Stimulated activated CD4-positive, alpha-beta T cell treated with anti-CD3 and anti-CD28 coated beads, Interleukin-2, amount 100 ng/mL, for 48 hours (primary cell): ENCODE measurements at places on chromosomes 3 and 15.

DNA sequence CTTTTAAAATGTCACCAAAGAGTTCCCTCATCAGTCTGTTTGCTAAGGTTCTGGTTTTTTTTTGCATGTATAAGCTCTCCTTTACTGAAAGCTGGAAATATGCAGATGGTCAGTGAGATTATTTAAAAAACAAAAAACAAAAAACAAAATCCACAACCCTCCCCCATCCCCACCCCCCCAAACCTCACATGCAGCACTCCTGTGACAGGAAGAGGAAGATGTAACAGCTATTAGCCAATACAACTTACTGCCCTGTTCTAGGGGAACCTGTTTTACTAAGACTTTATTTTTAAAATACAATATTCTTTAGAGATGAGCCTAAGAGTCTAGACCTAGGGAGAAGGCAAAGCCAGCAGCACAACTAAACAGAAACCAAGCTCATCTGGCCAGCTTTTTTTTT is 39.5 kb downstream of the ANP32A start:
- no peak for DNase-seq

DNA sequence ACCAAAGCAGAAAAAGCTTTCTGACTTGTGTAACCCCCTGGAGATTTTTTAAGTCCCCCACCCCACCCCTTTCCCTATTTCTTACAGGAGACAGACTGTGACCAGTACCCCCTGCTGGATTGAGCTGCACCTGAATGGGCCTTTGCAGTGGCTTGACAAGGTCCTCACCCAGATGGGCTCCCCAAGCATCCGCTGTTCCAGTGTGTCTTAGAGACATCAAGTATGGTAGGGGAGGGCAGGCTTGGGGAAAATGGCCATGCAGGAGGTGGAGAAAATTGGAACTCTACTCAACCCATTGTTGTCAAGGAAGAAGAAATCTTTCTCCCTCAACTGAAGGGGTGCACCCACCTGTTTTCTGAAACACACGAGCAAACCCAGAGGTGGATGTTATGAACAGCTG is 64.1 kb downstream of the AAGAB start:
- no peak for DNase-seq

DNA sequence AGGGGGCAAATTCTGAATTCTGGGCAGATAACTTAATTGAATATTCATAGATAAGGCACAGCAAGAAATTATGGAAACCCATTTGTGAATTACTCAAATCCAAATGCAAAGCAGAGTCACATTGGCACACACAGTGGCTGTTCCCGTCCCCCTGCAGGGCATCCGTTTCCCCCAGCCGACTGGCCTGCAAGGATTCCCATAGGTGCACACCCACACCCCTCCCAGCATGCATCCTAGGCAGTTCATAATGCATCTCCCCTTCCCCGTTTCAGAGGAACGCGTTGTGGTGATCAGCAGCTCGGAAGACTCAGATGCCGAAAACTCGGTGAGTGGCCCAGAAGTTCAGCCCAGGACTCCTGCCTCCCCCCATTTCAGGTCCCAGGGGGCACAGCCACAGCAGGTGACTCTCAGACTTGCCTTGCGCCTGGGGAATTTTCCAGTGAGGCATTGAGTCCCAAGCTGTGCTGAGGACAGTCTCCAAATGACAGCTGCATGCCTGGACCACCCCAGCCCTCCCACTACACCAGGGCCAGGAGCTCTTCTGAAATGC is 39.8 kb downstream of the PML start:
- DNase-seq: no peak

GRCh38 chr3:41167722-41168497 is 31.4 kb upstream of the CTNNB1 start:
- no peak for DNase-seq

GRCh38 chr3:170502297-170502696 is 83.6 kb downstream of the SLC7A14 start:
- DNase-seq: no peak

DNA sequence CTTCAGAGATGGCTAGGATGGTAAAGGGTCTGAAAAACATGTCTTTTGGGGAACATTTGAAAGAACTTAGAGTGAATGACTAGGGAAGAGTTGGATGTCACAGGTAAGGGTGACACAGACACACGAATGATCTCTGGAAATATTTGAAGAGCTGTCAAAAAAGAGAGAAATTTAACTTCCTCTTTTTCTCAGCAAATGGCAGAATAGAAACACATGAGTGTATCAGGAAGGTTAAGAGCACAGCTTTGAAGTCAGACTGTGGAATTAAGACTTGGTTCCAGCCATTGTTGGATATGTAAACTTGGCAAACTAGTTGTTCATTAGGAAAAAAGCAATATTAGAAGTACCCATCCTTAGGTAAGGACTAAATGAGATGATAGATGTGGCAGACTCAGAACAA is 117.7 kb downstream of the IMPG2 start:
- DNase-seq: no peak

GRCh38 chr3:61955483-61955882 is 394.1 kb downstream of the PTPRG start:
- no peak for DNase-seq

GRCh38 chr15:34358367-34358766 is 8.6 kb downstream of the LPCAT4 start:
- DNase-seq: no peak

- no peak for DNase-seq
These were observed 56.5 kb downstream of the HERC2 start for GRCh38 chr15:28265334-28266019.

DNA sequence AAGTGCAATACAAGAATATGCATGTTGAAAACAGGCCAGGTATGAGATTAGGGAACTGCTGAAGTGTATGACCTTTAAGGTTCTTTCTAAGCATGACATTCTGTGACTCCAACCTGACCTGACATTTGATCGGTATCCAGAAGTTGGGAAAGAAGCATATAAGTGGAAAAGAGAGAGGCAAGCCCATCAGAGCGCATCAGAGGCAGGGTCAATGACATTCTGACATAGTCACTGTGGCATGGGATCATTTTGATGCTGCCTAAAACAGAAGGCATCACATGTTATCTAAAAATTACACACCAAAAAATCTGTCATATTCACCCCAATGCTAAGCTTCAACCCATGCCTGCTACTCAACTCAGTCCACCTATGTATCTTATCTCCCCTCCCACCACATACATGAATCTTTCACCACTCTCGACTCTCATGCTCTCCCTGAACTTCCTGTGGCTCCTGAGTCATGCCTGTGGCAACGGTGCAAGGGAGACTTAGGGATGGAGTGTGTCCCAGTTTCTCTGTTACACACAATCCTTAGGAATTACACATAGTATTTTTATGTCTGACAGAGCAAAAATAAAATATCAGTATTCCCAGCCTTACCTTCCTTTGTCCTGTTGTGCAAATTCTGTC is 20.5 kb upstream of the LRRN1 start:
- DNase-seq: no peak

DNA sequence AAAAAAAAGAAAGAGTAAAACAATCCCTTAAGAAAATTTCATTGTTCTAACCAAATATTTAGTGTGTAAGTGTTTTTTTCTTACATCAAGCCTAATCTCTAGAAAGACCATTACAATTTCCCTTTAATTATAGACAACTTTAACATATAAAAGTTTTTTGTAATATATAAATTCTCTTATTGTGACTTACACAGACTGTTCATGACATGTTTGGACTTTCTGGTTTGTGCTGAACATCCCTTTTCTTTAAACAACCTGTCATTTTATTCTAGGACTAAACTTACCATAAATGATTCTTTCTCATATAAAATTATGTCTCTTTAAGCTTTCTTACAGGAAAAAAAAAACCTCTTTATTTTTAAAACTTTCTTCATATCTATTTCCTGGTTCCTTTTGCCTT is 13.0 kb upstream of the BTLA start:
- no peak for DNase-seq

DNA sequence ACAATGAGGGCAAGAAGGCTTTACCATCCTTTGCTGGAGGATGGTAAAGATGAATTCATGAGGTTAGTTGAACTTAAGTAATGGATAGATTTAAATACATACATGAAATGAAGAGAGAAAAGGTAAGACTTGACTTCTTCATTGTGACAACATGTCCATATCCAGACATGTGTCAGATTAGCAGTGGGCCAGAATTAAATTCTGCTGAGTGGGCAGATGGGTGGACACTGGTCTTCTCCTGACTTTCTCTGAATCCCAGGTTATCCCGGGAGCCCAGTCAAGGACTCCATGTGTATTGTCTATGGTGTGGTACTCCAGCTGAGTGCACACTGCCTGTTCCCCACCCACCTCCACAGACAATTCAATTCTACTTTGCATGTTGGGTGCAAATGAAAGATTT is 603.1 kb downstream of the NLGN1 start:
- no peak for DNase-seq

- DNase-seq: no peak
These were observed 4.1 kb downstream of the CORO2B start for GRCh38 chr15:68582864-68583263.

- no peak for DNase-seq
These were observed 237.5 kb downstream of the ZPLD1 start for GRCh38 chr3:102672305-102672704.

DNA sequence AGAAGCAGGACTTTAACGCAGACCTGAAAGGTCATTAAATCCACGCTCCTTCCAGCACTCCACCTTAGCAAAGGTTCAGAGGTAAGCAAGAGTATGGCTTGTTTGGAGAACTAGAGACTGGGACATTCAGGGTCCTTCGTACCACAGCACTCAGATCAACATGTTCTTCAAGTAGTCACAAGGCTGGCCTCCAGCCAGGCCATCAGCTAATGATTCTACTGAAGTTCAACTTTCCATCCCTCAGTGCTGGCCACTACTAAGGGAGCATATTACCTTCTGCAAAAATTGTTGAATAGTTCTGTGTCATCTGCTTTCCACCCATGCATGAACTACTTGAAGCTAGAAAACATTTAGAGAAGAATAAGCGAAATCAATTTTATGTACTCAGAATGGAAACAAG is 17.6 kb downstream of the CD200R1L start:
- no peak for DNase-seq

GRCh38 chr3:98705694-98706093 is 57.4 kb upstream of the ST3GAL6 start:
- no peak for DNase-seq

- DNase-seq: no peak
These were observed 7.7 kb upstream of the OXSR1 start for GRCh38 chr3:38157595-38157994.

DNA sequence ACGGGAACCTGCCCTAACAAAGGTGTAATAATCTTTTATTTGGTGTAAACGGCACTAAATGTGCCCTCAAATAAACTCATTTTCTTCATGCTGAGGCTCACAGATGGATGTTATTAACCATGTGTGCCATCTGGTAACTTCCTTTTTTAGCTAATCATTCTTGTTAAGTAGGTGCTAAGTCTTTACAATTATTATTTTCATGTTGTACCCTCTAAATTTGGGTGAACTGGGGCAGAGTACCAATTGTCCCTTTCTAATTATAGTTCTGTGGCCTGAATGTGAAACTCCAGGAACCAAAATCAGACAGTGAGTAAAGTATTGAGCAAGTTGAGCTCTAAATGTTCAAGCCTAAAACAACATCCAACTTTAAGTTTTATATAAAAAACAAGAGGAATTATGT is 220.7 kb upstream of the CADM2 start:
- DNase-seq: no peak

DNA sequence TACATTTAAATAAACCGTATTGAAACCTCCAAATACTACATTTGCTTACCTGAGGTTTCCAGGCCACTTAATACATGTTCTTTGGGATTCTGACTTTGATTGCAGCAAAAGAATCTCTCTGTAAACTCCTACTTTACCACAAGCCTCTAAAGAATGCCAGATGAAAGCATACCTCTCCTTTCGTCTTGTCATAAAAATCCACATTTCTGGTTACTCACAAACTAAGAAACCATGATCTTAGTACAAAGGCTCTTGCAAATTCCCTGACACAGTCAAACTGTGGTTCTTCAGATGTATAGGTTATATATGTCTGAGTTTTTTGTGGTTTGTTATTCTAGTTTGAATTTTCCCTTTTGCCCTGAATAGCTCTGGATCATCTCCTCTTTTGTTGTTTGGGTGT is 188.4 kb downstream of the RAP2B start:
- no peak for DNase-seq

DNA sequence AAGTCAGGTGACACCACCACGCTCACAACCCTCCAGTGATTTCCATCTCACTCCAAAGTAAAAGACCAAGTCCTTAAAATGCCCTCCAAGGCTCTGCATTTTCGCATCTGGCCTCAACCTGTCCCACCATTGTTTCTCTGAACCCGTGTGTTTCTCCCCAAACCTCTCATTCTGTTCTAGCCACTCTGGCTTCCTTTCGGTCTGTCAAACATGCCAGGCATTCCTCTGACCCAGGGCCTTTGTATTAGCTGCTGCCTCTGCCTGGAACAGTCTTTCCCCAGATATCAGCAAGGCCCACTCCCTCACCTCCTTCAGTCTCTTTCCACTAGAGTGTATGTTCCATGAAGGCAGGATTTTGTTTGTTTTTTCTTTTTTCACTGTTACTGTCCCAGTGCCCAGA is 16.0 kb downstream of the MAP2K5 start:
- DNase-seq: no peak

DNA sequence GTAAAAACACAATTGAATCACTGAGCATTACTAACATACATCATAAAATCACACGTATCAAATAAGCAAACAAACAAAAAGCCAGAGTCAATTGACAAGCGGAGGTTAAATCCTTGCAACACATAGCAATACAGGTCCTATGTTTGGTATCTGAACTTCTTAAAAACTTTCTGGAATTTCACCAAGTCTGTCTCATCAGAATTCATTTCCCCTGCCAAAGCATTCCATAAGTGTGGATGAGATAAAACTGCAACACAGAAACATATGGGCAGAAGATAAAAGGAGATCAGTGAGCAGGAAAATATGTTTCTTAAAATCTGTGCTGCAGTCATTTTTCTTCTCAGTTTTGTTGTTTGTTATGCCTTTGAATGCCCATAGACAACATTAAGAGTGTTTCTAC is 1155.5 kb downstream of the TBL1XR1 start:
- DNase-seq: no peak

GRCh38 chr15:88627463-88627862 is 6.3 kb downstream of the AEN start:
- DNase-seq: no peak

DNA sequence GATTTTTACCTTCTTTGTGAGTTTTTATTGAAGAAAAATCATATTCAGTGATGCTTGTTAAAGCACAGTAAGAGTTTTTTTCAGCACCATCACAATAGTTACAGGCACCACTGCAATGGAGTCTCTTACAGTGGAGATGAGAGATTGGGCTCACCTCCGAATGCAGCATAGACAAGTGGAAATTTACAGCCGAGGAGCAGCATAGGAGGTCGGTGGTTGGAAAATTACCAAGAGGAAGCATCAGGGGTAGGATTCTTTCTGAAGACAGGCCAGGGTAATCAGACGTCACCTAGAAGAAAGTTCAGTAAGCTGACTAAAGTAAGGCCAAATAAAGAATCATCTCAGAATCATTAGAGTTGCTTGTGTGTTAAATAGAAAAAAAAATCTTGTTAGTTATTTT is 491.6 kb downstream of the RBMS3 start:
- no peak for DNase-seq

GRCh38 chr15:24734396-24734795 is 58.8 kb downstream of the NPAP1 start:
- no peak for DNase-seq

GRCh38 chr15:87667643-87668042 is 588.9 kb downstream of the NTRK3 start:
- DNase-seq: no peak
